ENCODE measurements at places on chromosomes 1 and 21. TPM values are rescaled to one million over a fixed set of nuclear protein-coding genes. Genes with fewer than 3 reads are reported as not detected.

HSF2BP gene
- total RNA-seq: 0.59 TPM

ASCL5 gene
- 0.15 TPM for total RNA-seq

LAPTM5 gene
- total RNA-seq: 1.5 TPM

RAB4A gene
- total RNA-seq: 101 TPM

HES3 gene
- not detected for total RNA-seq

CDC73 gene
- 63.2 TPM for total RNA-seq

PTAFR gene
- total RNA-seq: 1.3 TPM

ERG gene
- 0.17 TPM for total RNA-seq

GCSAML gene
- not detected for total RNA-seq

Measured in HCT116 (cell line).